NCI-H2171 (cell line): ENCODE measurements at places on chromosomes 5 and 9.

GRCh38 chr9:132622159-132622558 is 39.8 kb downstream of the BARHL1 start:
- DNase-seq, result peak; percentile 92

DNA sequence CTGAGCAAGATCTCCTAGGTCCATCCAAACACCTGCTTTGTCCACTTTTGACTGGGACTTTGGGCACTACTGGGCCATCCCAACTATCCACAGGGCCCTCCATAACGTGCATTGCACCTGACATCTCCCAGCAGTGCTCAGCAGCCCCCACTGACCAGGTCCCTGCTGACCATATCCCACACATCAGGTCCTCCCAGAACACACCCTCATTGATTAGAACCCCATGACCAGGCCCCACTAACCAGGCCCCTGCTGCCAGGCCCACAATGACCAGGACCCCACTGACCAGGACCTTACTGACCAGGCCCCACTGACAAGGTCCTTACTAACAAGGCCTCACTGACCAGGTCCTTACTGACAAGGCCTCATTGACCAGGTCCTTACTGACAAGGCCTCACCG is 93.9 kb upstream of the CTSV start:
- DNase-seq, result no peak

GRCh38 chr9:4214486-4214885 is 85.4 kb downstream of the GLIS3 start:
- DNase-seq, result no peak

DNA sequence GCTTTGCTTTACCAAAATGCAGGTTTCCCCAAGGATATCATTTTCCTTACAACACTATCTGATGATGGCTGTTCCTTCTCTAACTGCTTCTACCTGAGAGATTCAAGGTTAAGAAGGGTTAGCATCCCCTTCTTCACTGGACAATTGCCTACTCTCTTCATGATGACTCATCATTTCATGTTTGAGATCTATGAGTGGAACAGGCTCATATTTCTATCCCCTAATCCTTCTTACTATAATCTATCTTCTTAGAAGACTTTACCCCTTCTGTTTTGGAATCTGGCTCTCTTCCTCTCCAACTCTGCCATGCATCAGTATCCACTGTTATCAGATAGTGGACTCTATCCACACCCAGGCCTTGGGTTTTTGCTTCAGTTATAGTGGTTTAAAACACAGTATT is 54.3 kb downstream of the NR3C1 start:
- no peak for DNase-seq

GRCh38 chr9:109887079-109887478 is 107.1 kb downstream of the PALM2AKAP2 start:
- DNase-seq, result no peak

- DNase-seq, result peak; percentile 14
Observed at GRCh38 chr5:36073595-36074216, 7.0 kb upstream of the UGT3A2 start.

GRCh38 chr5:103207011-103207410 is 51.6 kb upstream of the MACIR start:
- no peak for DNase-seq

DNA sequence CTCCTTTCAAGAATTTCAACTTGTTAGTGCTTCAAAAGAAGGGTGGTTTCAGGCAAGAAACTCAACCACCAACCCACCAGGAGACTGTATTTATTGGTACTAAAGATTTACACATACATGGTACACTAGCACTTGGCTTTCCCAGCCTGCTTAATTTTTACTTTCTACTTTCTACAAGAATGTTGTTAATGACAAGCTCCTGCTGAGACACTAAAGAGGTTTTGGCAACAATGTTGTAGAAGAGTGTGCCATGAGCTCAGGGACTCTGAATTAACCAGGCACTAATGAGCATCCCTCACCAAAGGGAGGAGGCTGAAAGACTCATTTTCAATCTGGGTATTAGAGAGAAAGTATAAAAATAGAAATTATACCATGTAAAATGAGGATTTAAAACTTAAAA is 195.0 kb downstream of the KIAA0825 start:
- no peak for DNase-seq

DNA sequence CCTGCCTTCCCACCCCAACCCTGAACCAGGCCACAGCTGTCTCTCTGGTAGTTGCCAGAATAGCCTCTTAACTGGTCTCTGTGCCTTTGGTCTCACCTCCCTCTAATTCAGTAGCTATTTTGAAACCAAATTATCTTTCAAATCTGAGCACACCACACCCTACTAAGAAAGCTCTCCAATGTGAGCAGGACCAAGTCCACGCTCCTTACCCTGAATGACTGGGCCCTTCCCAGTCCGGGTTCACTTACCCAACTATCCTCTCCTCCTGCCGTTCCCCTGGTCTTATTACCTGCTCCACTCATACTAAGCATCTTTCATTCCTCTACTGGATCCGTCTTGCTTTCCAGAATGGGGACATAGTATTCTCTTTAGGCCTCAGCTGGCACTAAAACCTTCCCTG is 16.8 kb downstream of the ANKH start:
- DNase-seq, result no peak

DNA sequence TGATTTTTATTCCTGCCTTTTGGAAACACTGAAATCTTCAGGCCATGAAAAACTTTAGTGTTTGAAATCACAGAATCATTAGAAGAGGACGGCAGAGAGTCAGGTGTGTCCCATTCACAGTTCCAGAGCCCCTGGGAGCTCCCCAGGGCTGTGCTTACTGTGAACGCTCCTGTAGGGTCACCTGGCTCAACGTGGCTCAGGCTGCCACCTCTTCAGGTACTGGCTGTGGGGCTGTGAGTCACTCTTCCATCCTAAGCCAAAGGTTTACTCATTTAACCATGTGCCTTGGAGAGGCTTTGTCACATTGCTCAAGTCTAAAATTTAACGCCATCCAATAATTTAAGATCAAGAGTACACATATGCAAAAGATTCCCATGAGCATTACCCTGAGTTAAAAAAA is 50.2 kb upstream of the FSTL4 start:
- no peak for DNase-seq

DNA sequence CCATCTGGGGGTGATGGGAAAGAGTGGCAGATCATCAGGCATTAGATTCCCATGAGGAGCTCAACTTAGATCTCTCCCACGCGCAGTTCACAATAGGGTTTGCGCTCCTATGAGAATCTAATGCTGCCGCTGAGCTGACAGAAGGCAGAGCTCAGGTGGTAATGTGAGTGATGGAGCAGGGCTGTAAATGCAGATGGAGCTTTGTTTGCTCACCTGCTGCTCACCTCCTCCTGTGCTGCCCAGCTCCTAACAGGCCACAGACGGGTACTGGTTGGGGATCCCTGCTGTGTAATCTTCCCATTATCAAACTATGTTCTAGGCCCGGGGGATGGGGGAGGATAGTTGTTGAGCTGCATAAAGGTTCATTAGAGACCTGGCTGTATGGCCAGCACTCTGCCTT is 58.4 kb downstream of the UGCG start:
- DNase-seq, result peak; percentile 90

DNA sequence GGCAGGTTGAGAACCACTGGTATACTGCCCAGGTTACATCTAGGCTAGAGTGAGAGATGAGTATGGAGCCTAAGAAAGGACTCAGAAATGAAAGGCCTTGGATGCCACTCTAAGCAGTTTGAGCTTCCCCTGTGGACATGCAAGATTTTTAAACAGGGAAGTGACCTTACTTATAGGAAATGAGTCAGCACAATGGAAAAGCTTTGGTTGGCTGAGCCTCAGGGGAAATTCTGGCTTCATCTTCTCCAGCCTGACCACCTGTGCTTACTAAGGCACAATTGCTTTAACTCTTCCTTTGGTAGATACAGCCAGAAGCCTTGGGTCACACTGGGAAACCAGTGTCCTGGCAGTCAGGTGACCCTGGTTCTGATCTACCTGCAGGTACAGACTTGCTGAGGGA is 380.2 kb upstream of the ZNF462 start:
- DNase-seq, result no peak

GRCh38 chr5:35622974-35623373 is 5.3 kb downstream of the SPEF2 start:
- DNase-seq, result no peak

GRCh38 chr5:30401479-30402058 is 791.9 kb upstream of the CDH6 start:
- DNase-seq, result peak; percentile 2

DNA sequence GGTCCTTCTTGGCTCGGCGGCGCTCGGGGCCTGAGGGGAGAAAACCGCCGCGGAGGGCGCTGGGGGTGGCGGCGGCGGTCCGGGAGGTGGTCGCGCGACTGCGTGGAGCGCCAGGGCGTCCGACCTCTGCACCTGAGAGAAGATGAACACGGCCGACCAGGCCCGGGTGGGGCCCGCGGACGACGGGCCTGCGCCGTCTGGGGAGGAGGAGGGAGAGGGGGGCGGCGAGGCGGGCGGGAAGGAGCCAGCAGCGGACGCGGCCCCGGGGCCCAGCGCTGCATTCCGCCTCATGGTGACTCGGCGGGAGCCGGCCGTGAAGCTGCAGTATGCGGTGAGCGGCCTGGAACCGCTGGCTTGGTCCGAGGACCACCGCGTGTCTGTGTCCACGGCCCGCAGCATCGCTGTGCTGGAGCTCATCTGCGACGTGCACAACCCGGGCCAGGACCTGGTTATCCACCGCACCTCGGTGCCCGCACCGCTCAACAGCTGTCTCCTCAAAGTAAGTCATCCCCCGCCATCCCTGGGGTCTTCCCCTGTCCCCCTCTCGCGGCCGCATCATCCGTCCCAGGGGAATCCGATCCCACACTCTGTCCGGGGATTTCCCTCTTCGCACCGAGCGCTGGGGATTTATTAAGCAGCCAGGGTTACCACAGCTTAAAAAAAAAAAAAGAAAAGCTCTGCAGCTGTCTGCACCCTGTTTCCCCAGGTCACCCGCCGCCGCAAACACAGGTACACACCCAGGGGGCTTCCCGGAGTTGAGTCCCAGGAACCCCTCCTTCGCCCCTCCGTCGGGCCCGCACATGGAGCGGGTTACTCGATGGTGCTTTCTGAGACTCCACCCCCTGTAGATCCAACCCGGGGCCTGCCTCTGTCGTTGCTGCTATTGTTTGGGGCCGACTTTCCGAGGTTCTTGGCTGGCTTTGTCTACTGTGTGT is at the start of gene GTF3C4:
Gene GTF3C4 (plus strand): TSS at position 8 of the 935 bp plus-strand sequence. CDS start 135 bp downstream, at position 143.
- DNase-seq, result peak; percentile 50

DNA sequence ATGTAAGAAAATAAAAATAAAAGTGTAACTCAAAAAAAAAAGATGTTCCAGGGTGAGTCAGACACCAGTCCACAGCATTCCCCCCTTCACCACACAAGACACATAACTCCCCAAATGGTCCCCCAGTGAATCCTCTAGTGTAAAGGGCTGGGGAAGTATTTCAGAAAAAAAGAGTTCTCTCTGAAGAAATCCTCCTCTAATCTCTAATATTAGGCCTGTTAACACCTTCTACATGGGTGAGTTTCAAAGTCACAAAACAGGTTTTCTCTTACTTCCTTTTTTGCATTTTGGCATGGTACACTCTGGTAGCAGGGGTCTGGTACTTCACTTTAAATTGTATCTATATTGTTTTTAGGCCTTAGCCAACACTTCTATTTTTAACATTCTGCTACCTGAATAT is 28.2 kb downstream of the RNF145 start:
- no peak for DNase-seq

GRCh38 chr5:179553875-179554274 is 3.5 kb downstream of the RUFY1 start:
- DNase-seq, result no peak

- no peak for DNase-seq
Observed at GRCh38 chr5:125476901-125477585, 730.6 kb upstream of the ZNF608 start.

DNA sequence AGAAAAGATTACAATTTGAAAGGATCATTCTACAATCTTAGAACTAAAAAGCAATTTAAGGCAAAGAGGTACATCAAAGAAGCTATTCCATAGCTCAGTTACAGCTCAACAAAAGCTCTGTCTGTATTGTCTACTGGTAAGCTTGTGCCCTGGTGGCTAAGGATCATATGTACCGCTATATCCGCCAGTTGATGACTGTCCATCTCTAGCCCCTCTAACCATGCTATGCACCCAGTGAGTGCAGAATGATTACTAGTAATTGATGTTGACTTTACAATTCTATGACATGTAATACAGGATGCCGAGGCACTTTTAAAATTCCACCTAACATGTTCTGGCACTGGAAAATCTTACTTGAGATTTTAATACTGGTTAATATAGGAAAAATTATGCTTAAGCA is 13.1 kb downstream of the LOX start:
- DNase-seq, result no peak

- no peak for DNase-seq
Observed at GRCh38 chr9:73689051-73689870, 537.6 kb downstream of the ANXA1 start.

DNA sequence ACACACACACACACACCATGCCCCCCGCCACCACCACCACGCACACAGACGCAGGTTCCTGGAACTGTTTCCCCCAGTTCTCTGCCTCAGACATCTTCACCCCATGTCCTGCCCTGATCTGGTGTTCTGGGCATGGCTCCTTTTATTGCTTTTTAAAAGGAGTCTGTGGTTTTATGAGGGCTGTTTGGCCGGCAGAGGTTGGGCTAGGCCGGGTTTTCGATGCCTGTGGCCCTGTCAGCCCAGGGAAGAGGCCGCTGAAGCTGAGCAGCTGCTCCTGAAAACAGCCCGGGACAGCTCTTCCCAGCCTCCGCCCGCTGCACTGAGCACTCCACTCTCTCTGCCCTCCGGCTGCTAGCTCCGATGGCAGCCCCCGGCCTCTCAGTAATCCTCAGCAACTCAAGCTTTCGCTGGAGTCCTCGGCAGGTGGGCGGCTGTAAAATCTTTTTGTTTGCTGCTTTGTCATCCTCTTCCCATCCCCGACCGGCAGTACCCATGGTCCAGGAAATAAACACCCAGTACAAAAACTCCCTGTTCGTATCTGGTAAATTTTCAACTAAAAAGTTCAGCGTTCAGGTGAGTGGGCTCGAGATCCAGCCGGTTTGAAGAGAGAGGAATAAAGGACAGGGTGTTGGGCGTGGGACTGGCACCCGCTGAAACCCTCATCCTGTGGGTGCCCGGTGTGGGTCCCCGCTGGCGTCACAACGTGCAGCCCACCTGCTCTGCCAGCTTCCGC is 103.0 kb upstream of the ERCC6L2 start:
- DNase-seq, result no peak

GRCh38 chr9:72596451-72597180 is 75.2 kb downstream of the TMC1 start:
- no peak for DNase-seq

GRCh38 chr9:91143642-91144041 is 218.1 kb downstream of the AUH start:
- no peak for DNase-seq

- no peak for DNase-seq
Observed at GRCh38 chr9:109775516-109775915, 4.5 kb upstream of the PALM2AKAP2 start.

- no peak for DNase-seq
Observed at GRCh38 chr5:120093178-120093577, 370.9 kb upstream of the PRR16 start.

- DNase-seq, result no peak
Observed at GRCh38 chr5:160088805-160089204, 30.4 kb downstream of the PWWP2A start.

GRCh38 chr9:136695955-136696354 is 8.7 kb upstream of the AGPAT2 start:
- DNase-seq, result peak; percentile 73
